ENCODE measurements at places on chromosomes 11 and 22. TPM values are rescaled to one million over a fixed set of nuclear protein-coding genes. Genes with fewer than 3 reads are reported as not detected.

GRCh38 chr11:65212226-65212801, 30.6 kb downstream of the CAPN1 start:
- DNase-seq = no peak

GRCh38 chr11:71211631-71212030, 40.7 kb downstream of the SHANK2 start:
- DNase-seq = no peak

The ROBO4 gene
- not detected for total RNA-seq

DNA sequence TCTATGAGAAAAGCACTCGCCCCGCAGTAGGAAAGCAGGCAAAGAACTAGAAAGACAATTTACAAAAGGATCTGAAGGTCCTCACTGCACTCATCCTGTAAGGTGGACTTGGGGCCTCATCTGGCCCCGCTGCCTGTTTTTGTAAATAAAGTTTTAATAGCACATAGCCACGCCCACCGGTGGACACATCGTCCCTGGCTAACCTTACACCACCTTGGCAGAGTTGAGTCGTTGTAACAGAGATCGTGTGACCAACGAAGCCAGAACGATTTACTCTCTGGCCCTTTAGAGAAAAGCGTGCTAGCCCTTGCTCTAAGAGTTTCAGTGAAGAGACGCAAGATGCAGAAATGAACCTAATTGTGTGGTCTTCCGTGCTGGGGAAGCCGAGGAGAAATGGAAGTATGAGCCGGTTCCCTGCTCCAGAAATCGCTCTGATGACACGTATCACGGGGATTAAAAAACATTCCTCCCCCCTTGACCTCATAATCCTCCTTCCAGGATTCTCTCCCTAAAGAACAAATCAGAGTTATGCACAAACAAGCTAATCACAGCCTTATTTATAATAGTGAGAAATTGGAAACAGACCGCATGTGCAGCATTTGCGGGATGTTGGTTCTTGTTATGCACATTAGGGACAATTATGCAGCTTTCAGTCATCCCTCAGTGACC, 80.1 kb downstream of the CDKN1C start:
- no peak for DNase-seq

DNA sequence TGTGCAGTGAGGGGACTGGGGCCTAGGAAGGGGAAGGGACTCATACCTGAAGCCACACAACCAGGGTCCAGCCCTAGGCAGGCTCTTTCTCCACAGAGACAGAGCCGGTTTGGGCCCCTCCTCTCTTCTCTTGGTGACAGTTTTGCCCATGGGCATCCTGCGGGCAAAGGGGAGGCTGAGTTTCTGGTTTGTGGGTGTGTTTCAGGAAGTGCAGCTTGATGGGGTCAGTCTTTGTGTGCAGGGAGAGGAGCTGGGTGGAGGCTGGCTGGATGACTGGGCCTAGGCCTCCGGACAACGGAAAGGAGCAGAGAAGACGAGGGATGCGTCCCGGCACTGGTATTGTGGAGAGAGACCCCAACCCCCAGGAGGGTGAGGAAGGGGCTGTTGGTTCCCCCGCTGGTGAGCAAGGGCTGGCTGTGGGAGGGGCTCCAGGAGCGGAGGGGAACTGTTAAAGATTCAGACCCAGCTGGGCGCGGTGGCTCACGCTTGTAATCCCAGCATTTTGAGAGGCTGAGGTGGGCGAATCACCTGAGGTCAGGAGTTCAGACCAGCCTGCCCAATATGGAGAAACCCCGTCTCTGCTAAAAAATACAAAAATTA, 23.4 kb upstream of the CELSR1 start:
- no peak for DNase-seq

- no peak for DNase-seq
These were observed 367.6 kb downstream of the SOX6 start for GRCh38 chr11:15988693-15989231.

The RFPL2 gene
- not detected for total RNA-seq

The TRIM64C gene
- total RNA-seq = not detected

DNA sequence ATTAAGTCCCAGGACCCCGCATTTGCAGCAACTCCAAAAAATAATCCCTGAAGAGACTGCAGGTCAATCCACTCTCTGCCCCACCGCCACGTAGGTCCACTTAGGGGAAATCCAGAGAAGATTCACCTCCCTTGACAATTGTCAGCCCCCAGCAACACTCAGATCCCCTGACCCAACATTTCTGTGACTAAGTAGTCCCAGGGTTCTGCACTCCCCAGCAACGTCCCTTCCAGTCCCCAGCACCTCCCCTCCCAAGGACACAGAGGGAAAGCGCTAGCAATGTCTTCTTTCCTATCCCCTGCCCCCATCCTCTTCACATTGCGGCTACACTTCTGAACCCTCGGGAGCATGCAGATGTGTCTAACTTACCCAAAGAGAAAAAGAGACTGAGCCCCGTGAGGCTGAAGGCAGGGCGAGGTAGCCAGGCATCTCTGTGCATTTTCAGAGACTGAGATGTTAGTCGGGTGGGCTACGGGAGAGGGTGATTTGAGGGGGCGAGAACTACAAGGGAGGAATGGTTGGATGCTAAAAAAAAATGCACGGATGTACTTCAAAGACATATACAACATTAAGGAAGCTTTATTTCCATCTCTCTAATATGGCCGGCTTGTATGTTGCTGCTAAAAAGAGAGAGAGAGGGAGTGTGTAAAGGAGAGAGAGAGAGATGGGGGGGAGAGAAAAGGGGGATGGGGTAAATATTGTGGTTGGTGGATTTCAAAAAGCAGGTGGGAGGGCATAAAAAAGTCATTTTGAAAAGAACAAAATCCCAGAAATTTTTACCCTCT, at the start of gene SCN2B:
Gene SCN2B, minus strand, starts transcription at position 647 of the 785 bp plus-strand sequence. Its CDS starts 208 bp downstream, at position 439.
- DNase-seq = no peak

DNA sequence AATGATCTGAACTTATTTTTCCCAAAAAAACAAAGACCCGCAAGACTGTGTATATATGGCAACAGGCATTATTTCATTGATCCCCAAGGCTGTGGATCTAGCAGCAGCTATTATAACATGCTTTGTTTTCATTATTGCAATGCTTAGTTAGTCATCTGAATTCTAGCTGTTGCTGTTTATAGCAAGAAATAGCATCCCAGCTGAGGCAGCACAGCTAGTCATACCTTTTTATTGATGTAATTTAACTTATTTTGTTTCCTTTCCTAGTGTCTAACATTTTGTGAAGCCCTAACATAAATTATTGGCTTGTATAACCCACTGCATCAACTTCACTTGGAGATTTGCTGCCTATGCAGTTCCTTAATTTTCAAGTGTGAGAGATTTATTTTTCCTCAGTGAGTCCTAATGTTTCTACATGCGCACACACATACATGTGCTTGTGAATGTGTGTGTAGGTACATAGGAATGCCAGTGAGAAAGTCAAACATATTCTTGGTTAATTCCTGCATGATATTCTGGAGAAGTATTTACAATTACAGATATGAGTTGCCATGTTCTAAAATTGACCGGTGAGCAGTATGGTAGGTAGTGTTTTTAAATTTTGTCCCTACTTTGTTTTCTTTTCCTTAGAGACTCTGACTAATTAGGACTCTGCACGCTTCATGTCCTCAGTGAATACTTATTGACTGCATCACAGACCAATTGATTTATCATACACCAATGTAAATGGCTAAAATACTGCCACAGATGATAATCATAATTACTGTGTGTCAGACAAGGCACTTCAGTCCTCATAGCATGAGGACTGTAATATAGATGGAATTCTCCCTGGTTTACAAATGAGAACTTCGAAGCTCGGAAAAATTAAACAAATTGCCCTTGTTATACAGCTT, 119.3 kb downstream of the WNT11 start:
- DNase-seq = no peak

The KLHDC7B gene
- 4.9 TPM for total RNA-seq

DNA sequence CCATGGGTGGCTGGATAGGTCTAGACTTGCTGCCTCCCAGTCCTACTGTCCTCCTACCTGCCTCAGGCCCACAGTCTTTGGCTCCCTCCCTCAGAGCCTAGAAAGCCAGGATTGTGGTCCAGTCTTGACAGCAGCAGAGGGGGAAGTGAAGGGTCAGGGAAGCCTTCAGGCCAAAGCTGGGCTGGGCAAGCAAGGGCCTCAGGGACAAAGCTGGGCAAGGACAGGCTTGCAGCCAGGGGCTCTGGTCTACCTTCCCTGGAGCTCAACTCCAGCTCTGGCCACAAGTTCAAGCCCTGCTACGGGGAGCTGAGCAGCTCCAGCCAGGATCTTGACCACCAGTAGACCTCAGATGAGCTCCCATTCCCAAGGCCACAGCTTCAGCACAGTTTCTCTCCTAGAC, 14.9 kb downstream of the LMO1 start:
- no peak for DNase-seq
